ENCODE measurements at places on chromosomes 1 and 21.

GRCh38 chr1:58896246-58897183 lies 112.7 kb upstream of the JUN start:
- no peak for DNase-seq

DNA sequence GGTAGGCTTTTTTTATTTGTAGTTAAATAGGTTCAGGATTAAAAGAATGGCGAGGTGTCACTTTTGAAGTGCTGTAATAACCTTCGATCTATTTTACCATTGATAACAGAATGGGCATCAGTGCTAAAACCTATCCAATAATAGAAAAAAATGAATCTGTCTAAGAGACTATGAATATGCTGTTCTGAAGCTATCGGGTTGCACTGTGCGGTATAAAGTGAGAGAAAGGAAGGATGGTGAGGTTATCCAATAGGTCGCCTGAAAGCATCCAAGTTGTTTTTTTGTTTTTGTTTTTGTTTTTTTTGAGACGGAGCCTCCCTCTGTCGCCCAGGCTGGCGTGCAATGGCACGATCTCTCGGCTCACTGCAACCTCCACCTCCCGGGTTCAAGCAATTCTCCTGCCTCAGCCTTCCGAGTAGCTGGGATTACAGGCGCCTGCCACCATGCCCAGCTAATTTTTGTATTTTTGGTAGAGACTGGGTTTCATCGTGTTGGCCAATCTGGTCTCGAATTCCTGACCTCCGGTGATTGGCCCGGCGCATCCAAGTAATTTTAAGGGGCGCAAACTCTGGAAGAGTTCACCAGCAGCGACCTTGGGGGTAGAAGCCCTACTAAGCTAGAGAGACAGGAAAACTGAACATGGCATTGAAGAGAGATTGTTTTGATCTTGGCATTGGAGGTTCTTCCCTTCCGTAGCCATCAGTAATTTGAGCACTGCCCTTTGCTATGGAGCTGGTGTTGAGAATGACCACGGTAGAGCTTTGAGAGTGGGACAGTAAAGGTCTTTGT lies 8.7 kb upstream of the MDM4 start:
- DNase-seq, result no peak

GRCh38 chr1:91057784-91058183 lies 35.9 kb upstream of the ZNF644 start:
- no peak for DNase-seq

DNA sequence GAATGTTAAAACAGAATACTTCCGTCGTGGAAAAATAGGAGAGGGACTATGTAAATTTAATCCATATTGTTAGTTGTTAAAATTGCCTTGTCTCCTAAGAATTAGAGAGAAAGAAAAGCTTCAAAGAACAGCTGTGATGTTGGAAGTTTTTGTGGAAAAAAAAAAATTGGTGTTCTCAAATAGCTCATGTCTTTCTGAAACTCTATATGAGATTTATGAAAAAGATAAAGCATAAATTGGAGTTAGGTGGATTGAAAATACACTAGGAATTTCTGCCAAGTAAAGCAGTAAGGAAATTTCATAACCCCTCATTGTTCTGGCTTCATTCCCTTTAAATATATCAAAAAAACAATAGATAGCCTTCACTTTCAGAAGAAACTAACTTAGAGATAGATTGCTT lies 274.0 kb upstream of the ADAMTS5 start:
- no peak for DNase-seq
